Activated CD8-positive, alpha-beta memory T cell treated with anti-CD3 and anti-CD28 coated beads for 48 hours (primary cell): ENCODE measurements at places on chromosomes 6 and 20.

DNA sequence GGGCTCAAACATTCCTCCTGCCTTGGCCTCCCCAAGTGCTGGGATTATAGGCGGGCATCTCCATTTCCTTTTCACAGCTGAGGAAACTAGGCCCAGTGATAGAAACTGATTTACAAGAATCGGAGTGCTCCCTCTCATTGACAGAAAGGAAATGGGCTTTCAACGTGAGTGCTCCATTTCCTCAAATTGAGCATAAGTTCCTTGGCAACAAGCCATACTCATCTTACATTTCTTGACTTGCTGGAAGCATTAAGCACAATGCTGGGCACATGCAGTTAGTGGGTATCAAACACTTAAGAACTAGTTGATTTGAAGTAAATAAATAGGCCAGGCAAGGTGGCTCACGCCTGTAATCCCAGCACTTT is 54.7 kb downstream of the FGD2 start:
- no peak for DNase-seq

GRCh38 chr6:146551545-146551944 is 7.9 kb downstream of the RAB32 start:
- DNase-seq = no peak

- no peak for DNase-seq
Observed at GRCh38 chr6:141394565-141395051, 738.1 kb upstream of the GJE1 start.

DNA sequence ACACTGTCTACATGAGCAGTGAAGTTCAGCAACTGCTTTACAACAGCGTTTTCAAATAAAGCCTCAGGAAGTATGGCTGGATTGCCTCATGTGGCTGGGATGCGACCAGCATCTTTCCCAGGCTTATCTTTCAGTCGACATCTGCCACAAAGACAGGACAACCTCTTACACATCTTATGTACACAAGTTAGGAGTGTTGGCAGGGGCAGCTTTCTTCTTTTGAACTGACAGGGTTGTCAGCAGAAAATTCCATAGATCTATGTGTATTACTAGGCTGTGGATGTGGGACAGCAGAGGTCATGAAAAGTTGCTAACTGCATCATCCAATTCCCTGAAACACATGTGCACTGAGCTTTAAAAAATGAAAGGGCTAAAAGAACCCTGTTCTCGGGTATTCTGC is 48.1 kb downstream of the PLAGL1 start:
- DNase-seq = no peak

DNA sequence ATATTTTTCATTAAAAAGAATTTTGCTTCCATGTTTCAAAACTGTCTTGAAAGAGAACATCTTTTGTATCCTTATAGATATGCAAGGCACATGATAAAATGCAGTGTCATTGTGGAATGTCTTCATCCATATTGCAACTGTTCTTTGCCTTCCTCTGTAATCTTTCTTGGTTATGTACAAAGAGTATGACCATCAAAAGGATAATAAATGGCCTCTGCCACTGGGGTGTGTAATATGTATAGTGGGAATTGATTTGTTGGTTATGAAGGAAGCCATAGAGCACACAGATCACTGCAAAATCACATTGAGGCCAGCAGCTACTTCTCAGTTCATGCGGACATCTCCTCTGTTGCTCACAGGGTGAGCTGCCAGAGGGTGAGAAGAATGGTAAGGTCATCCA is 703.5 kb downstream of the TFAP2A start:
- no peak for DNase-seq

GRCh38 chr20:6863798-6864201 is 96.3 kb downstream of the BMP2 start:
- DNase-seq = no peak

- DNase-seq = no peak
Observed at GRCh38 chr6:40356242-40356910, 230.8 kb downstream of the LRFN2 start.

DNA sequence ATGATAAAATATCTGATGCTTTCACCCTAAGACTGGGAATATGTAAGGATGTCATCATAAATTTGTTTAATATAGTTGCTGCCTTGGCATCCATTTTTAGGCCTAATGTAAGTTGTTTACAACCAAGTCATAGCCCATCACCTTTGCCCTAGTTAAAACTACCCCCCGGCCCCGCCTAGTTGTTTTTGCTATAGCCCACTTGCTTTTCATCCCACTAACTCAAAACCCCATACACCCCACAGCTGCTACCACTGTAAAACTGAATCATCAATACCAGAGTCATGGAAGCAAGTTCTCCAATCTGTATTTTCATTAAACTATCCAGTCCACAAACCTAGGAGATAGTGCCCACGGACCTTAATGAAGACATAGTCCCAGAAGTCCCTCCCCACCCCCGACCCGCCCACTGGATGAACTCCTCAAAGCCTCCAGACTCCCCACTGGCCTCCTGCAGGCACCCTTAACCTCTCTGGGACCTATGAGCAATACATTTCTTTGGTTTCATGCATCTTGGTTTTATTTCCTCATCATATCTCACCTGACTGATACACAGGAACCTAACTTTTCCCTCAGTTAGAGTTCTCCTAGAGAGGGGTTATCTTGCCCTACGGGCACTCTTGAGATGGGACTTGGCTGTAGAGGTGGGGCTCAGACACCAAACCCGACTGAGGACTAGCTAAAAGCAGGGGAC is 12.5 kb upstream of the ZDHHC14 start:
- DNase-seq = no peak

DNA sequence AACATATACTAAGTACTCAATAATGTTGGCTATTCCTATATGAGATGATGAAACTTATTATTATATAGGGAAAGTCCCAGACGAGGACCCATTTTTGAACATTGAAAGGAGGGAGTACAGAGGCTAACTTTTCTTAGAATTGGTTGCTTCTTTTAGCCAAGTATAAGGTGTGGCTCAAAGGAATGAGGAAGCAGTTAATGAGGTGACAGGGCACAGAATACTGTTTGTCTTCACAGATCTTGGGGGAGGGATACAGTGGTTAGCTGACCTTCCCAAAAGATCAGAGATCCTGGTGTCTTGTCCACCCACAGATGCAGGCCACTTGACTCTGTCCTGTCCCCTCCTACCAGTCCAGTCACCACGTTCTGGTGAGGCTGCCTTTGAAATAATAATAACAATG is 67.8 kb upstream of the EPB41L1 start:
- DNase-seq = no peak

- DNase-seq = no peak
Observed at GRCh38 chr20:4021906-4022305, 6.5 kb upstream of the RNF24 start.

DNA sequence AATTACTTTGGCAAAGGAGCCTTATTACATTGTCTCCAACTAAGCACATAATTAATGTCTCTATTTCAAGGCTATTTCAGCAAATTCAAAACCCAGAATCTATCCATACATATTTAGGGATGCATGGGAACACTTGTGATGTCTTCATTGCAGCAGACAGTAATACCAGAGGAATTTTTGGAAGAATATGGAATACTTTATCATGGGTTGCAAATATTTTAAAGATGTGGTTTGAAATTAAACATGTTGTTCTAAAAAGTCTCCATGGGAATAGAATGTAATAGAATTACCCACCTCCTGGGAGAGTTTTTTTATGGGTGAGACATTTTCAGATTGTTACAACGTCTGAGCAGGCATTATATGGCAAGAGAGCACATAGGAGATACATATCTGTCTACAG is 170.8 kb downstream of the KCNQ5 start:
- DNase-seq = no peak

DNA sequence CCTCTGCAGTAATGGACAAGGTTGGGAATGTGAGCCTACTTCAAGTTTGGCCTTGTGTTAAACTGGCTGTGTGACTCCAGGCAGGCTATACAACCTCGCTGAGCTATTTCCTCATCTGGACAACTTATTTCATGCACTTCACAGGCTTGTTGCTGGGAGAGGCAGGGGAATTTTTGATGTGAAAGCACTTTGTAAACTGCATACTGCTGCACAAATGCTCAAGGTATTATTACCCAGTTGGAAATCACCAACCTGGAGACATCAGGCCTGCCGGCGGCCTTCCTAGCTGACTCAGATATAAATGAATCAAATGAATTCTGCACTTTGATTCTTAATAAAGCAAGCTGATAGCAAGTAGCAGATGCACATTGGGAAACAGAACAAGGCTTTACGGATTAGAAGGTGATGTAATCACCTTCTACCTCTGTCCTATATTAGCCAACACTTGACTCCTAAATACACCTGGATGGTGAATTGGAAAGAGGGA is 10.1 kb downstream of the JARID2 start:
- no peak for DNase-seq
